ENCODE measurements at places on chromosomes 12 and 14. TPM values are rescaled to one million over a fixed set of nuclear protein-coding genes. Genes with fewer than 3 reads are reported as not detected.

DNA sequence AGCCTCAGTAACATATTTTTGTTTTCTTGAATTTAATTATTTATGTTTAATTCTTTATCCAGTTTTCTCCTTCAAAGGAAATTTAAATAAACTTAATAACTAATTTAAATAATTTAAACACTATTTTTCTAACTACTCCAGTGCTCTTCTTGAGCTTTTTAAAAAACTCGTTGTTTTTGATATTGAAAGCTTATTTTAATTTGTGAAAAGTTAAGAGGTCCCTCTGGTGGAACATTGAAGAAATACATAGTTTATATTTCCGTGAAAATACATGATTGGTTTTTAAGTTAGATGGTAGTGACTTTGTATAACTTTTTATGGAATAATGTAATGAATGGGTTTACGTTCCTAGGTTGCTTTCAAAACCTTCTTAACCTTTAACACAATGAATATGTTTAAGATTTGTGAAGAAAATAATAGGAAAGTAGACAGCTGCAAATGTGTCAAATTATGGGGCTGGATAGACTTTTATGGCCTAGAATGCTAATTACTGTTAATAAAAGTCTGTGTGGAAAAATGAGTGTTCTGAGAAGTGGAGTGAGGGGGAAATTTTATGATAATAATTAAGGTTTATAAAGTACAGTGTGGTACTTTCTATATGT, 45.9 kb upstream of the MSRB3 start:
- DNase-seq = no peak

DNA sequence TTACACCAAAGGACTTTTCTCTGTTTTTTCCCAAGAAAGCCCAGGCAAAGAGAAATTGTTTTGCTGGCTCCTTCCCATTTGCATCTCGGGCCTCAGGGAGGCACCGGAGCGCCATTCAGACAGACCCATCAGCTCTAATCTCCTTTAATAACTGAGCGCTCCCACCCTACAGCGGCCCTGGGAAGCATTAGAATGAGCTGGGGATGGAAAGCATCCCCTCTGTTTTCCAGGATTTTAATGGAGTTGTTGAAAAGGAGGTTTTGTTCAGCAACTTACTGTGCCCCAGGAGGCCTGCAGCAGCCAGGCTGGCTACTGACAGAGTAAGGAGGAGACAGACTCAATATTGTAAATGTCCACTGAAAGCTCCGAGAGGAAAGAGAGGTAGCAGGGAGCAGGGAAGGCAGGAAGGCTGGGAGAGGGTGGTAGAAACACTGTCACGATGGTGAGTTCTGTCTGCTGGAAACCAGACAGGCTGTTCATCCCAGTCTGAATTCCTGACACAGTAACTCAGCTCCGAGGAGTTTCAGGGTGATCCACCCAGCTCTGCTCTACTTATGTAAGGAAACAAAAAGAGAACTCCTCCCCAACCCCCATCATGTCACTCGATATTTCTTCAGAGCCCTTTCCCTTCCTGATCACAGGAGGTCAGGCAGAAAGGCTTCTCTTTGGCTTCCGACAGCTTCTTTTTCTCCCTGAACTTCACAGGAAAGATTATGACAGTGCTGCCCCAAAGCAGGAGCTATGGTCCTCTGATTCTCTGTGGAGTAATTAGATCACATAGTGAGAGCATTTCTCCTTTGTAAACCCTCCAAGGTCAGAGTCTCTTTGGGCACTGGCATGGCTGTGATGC, 62.5 kb upstream of the TMEM132D start:
- DNase-seq = peak; percentile 69

DNA sequence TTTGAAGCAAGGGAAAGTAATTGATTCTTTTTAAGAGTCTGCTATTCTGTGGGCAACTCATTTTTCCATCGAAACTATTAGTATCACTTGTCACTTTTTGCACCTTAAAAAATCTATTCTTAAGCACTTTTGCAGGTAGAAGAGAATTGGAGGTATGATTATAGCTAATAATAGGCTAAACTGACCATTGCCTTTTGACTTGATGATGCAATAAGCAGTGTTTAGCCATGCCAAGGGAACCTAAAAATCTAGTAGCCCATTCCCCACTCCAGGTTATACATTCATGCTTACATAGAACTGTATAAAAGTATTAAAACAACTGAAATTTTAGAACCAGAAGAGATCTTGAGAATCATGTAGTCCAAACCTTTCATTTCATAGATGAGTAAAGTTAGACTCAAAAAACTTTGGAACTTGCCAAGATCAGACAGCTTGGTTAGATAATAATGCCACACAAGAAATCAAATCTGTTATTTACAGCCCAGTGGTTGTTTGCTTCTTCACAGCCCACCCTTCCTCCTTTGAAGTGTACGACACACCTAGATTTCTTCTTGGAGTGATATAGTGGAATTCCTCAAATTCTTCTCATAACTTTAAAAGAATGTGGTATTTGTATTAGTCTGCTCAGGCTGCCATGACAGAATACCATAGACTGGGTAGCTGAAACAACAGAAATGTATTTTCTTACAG, 21.7 kb upstream of the GARIN2 start:
- DNase-seq = no peak

- peak; percentile 75 for DNase-seq
Observed at GRCh38 chr12:76927170-76927784, 48.5 kb upstream of the CSRP2 start.

DNA sequence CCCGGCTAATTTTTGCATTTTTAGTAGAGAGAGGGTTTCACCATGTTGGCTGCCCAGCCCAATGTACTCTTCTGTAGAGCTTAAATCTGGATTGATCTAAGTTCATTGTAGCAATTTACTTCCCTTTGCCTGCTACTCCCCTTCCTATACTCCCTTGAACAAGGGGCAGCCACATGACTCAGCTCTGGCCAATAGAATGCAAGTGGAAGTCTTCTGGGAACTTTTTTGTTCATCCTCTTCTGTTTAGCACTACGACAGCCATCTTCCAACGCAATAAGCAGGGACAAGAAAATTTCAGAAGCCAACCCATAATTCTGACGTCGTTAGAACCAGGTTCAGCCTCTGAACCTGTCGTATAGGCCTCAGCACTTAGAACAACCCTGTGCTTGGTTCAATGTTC, 6.4 kb upstream of the RAD52 start:
- no peak for DNase-seq

GRCh38 chr12:100651694-100652093, 78.2 kb downstream of the GAS2L3 start:
- peak; percentile 28 for DNase-seq

DNA sequence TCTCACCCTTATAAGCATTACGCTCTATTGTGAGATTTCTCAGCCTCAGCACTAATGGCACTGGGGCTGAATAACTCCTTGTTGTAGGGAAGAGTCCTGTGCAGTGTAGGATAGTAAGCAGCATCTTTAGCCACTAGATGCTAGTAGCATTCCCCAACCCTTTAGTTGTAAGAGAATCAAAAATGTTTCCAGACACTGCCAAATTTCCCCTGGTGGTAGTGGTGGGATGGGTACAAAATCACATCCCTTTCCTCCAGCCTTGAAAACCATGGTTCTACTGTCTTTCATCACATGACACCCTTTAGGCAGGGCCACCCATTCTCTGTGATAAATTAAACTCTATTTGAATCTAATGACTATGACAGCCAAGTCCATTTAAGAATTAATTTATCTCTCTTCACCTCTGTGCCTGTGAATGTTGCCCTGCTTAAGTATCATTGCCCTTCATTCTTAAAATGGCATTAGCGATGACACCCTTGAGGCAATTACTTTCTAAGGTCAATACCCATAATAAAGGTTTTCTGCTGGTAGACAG, 199.4 kb downstream of the ANO4 start:
- DNase-seq = peak; percentile 37

GRCh38 chr12:69509308-69509736, 39.1 kb downstream of the FRS2 start:
- DNase-seq = peak; percentile 6

DNA sequence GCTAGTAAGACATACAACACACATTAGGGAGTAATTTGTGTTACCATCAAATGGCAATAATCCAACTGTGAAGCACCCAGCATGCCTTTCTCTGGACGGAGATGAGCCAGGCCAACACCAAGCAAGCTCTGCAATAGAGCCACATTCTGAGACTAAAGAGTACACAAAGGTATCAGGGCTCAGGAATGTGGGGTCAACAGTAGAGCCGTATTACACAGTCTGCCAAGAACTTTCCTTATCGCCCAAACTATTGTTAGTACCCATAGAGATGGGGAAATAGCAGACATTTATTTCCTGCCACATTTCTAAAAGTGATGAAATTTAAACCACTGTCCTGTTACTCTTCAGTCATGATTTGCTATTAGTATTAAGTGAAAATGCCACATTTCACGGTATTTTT, 113.7 kb downstream of the BMP4 start:
- DNase-seq = no peak

DNA sequence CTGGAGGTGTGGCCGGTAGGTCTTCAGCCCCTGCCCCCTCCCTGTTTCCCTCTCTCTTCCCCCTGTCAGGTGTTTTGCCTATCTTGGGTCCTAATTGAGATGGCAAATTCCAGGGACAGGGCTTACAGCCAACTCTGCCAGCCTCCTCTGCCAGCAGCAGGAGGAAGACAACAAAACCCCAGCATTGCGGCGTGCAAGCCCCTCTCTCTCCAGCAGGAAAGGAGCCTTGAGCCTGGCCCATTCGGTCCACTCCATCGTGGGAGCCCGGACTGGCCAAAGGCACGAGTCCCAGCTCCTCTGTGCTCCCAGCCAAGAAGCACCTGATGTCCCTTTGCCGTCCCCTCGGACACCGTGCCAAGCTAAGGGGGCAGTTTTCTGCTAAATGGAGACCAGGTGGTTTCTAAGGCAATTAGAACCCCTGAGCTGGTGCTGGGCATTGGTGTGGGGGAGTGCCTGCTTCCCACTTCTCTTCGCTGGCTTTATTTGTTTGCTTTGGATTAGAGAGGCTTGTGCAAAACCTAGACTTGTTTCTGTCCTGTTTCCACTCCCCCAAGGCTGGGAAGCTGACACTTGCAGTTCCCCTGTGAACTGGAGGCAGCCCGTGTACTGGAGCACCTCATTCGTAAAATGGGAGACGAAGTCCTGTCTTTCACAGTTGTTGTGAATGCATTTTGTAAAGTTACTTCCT, 57.1 kb upstream of the LHX5 start:
- DNase-seq = peak; percentile 37

- DNase-seq = no peak
Observed at GRCh38 chr12:46383654-46384450, 11.3 kb upstream of the SLC38A2 start.

DNA sequence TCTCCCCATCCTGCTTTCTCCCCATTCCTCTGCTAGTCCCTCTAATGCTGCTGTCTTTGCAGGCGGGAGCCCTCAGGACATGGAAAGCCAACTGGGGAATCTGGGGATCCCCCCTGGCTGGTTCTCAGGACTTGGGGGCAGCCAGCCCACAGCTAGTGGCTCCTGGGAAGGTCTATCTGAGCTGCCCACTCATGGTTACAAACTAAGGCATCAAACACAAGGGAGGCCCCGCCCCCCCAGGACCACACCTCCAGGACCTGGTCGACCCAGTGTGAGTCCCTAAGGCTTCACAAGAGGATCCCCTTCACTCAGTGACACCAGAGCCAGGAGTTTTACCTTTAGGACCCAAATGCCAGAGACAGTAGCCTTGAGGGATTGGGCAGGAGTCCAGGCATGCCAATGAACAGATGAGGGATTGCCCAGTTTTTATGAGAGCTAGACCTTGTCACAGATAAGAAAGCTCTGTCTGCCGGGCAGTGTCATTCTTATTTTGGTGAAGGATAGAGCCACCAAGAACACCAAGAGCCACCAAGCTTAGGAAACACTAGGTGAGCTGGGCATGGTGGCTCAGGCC, 8.0 kb upstream of the CPNE6 start:
- DNase-seq = no peak

GRCh38 chr14:83798421-83798820, 1731.5 kb upstream of the FLRT2 start:
- no peak for DNase-seq

DNA sequence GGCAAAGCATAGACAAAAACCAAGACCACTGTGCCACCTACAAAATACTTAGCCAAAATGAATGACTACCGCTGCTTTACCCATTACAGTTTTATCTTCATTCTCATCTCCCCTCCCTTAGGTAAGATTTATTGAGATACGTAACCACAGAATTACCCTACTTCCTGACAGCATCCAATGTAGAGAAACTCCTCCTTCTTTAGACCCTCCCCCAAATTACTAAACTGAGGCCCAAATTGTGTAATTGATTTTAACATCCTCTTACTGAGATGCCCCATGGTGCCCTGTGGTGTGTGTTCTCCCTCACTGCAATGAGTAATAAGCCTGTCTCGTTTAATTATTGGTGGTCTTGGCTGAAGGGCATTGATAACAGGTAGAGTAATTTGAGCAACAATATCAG, 19.1 kb downstream of the VRK1 start:
- DNase-seq = no peak

DNA sequence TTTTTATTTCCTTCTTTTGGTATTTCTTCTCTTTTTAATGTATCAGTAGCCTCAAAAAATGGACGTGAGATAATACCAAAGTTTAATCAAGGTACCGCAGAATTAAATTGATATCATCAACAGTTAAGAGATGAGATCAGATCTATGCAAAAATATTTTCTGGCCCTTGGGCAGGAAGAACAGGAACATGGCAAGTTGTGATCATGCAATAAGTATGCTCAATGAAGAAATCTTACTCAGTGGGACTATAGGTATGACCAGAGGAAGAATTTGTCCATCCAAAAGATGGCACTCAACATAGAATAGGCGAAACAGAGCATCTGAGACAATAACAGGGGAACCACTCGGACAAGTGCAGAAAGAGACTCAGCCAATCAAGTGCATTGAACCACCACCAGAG, 914 bp upstream of the GARIN2 start:
- no peak for DNase-seq

DNA sequence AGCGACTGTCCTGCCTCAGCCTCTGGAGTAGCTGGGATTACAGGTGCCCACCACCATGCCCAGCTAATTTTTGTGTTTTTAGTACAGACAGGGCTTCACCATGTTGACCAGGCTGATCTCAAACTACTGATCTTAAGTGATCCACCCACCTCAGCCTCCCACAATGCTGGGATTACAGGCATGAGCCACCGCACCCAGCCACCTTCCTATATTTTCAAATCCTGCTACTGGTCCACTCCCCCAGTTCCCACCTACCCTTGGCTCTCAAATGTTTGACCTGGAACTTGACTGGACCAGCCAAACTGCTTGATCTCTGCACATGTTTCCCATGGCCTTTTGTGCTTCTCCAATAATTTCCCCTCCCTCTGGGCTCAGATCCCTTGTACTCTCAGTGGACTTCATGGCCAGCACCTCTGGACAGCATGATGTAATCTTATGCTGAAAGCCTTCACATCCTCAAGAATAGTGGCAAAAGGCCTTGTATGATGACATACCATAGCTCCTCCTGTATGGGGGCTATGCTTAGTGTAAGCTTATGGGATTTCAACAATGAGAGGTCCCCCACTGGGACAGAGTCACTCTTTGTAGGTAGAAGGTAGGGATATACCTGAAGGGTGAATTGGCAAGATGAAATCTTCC, 2.5 kb upstream of the CCDC184 start:
- DNase-seq = no peak

- DNase-seq = no peak
Observed at GRCh38 chr12:38586789-38587188, 270.2 kb downstream of the ALG10B start.

The WDR20 gene
- total RNA-seq = 22.4 TPM

The OAS1 gene
- not detected for total RNA-seq

The CMKLR1 gene
- not detected for total RNA-seq

All from neural progenitor cell (in vitro differentiated cells).